IPS-NIHi11 (cell line): ENCODE measurements at places on chromosomes 12 and 14.

DNA sequence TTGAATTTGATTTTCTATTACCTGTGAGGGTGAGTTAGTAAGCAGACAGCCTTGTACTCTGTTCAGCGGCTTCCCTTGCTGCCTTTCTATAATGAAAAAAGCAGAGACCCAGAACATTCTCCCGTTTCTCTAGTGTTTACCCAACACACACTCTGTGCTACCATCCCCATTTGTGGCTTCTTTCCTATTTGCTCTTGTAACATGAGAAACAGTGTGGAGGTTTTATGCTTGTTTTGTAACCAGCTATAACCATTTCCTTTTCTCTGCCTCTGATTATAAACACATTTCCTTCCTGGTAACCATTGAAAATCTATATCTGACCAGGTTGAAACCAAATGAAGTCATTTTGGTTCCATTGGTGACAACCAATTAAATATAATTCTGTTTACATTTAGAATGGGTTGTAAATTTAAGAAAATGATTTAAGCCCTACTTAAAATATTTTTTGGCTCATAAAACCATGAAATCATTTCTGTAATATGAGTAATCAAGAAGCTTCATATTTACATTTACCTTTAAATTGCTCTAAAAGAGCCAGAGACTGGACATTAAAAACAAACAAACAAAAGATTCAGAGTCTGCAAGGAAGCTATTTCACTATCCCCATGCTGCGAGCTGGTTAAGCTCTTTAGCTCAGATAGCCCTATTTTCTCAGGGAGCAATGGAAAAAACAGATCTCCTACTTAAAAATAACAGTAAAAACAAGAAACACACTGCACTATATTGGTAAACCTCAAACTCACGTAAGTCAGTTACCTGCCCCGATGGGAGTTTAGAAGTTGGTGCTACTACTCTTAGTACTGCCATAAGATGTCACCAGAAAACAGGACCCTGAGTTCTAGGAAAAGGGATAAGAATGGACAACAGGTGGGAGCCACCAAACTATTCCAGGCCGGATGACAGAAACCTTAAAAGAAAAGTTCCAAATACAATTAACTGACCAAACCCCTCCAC is 206.5 kb upstream of the EEA1 start:
- no peak for DNase-seq

DNA sequence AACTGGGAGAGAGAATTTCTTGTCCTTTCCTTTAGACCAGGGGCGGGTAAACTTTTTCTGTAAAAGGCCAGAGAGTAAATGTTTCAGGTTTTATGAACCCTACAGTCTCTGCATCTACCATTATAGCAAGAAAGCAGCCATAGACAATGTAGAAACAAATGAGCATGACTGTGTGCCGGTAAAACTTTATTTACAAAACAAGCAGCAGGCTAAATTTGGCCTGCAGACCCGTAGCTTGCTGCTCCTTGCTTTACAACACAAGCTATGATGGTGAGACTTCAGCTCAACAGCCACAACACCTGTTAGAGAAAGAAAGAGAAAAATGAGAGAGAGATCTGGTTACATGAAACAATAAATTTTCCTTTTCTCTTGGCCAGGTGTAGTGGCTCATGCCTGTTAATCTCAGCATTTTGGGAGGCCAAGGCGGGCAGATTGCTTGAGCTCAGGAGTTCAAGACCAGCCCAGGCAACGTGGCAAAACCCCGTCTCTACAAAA is 4.2 kb upstream of the CDC42BPB start:
- DNase-seq, result no peak

- DNase-seq, result no peak
These were observed 108.1 kb downstream of the ERC1 start for GRCh38 chr12:1099158-1099557.

DNA sequence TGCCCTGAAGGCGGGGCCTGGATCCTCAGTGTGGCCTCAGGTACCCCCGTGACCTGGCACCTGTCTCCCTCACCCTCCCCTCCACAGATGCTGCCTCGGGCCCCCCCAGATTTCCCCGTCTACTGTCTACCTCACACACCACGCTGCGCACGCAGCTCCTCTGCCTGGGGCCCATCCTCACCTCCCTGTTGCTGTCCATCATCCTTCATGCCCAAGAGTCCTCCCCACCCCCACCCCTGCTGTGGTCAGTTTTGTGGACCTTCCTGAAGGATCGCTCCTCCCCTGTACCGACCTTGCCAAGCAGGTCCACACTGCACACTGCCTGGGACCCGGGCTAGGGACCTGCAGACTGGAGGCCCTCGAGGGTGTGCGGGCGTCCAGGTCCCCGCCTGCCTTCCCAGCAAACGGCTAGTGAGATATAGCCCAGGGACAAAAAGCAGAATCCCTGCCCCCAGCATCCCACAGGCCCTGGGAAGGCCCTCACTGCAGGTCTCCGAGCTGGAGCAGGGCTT is 197.4 kb upstream of the DIO3 start:
- DNase-seq, result no peak

DNA sequence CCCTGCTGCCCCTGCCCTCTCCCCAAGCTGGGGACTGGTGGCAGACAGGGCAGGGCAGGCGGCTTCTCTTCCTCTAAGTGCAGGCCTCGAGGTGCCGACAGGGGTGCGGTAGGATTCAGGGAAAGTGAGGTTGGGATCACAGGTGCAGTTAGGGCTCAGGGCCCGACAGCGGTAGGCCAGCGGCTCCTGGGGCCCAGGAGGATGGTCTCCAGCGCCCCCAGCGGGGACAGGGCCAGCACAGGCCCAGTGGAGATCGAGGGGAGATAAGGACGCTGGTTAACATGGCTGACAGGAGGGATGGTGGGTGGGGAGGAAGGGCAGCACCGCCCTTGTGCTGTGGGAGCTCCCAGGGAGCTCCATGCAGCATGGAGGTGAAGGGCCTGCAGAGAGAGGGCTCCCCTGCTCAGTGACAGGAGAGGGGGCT is 935 bp upstream of the CRIP1 start:
- DNase-seq, result peak; percentile 70

DNA sequence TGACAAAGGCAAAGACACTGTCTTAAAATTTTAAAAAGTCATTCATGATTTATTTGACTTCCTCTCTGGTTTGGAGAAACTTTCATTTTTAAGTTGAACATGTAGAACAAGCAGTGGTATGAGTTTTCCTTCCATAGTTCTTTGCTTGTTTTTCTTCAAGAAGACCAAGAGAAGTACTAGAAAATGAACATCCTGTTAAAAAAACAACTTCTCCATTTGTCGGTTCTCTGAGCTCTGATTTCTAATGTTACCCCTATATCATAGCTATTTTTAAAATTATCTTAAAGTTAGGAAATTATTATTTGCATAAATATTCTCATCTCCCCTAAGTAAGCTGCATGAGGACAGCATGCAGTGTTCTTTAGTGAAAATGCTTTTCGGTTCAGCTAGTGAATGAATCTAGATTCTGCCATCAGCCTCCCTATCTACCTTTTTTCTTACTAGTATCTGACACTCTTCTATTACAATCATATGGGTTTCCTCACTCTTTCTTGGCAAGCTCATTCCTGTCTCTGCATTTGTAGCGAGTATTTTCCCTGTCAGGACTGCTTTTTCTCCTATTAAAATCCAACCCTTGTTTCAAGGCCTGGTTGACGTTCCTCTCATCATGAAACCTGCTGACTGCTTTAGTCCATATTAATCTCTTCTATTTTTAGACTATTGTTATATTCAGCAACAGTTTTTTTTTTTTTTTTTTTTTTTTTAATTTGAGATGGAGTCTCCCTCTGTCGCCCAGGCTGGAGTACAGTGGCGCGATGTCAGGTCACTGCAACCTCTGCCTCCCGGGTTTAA is 15.8 kb downstream of the DIP2B start:
- DNase-seq, result no peak

GRCh38 chr14:80536456-80536855 is 325.2 kb upstream of the DIO2 start:
- no peak for DNase-seq

DNA sequence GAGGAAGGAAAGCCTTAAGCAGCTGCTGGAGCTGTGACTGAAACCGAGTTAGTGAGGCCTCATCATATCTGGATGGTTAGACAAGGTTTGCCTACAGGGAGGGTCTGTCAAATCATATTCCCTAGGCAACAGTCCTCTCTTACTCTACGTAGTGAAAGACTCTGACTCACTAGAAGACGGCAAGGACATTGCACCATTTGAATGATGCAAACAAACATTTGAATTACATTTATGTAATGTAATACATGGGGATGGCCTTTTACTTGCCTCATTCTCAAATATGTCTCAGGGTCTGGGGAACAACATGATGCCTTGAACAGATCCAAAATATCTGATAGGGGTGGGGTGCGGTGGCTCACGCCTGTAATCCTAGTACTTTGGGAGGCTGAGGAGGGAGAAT is 29.8 kb upstream of the STRAP start:
- no peak for DNase-seq

DNA sequence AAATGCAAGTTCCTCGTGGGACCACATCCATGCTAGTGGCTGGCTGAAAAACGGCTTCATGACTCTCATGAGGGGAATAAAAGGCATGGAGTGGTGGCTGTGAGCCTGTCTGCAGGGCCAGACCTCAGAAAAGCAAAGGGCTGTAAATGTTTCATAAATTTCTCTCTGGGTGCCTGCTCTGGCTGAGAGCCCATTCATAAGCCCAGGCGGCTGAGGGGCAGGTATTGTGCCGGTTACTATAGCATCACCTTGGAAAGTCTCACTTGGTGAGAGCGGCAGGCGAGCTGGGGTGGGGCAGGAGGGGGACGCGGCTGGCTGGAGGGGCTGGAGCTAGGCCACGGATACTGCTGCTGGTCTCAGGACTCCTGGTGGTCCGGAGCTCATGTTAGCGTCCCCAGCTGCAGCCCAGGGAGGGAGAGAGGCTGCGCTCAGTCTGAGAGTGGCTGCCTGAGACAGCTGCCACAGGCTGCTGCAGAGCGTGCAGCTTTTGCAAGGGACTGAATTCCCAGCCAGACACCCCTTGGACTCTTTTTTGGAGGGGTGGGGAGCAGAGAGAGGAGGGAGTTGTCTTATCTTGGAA is at the start of gene SLC17A8:
TSS of gene SLC17A8 (plus strand) at position 431 of the 580 bp plus-strand sequence. CDS start 318 bp downstream, outside the sequence.
- DNase-seq, result peak; percentile 57

DNA sequence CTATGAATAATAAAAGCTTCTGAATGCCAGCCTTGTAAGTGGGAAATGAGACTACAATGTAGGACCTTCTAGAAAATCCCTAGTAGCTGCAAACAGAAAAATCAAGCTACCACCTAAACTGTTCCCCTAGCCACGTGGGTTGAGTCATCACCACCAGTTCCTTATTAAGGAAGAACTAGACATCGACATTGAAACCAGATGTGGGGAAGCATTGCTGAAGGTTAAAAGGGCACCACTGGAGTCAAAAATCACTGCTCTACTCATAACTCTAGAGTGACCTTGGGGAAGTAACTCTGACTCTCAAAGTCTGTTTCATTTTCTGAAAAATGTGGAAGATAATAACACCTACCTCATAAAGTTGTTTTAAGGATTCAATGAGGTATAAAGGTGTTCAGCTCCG is 9.4 kb upstream of the CNIH1 start:
- DNase-seq, result no peak

DNA sequence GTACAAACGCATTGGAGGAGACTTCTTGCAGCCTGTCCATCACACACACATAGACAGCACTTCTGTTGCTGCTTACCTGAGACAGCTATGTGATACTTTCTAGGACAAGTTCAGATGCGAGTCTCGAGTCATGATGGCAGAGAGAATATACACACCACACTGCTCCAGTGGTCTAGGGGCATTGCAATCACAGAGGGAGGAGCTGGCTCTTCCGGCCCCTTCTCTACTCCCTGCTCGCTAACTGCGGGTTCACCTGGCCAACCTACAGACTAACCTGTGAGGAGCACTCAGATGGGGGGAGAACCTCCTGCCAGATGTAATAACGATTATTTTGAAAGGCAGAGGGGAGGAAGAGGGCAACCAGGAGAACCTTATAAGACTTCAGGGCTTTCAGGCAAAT is 30.7 kb downstream of the EMP1 start:
- DNase-seq, result no peak

DNA sequence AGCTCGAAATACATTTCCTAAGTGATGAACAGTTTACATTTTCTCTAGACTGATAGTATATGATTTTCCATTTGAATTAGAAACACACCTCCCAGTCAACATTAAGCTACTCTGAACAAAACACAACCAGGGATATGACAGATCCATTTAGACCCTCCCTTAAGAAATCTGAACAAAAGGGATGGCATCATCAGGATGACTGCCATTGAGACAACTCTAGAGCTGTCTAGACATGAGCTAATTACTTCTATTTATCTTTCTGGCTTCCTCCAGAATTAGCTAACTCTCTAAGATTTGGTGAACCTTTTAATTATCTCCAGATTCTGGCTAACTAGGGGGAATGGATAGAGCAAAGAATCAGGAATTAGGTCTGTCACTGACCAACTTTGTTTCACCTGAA is 92.9 kb upstream of the IGF1 start:
- DNase-seq, result no peak

DNA sequence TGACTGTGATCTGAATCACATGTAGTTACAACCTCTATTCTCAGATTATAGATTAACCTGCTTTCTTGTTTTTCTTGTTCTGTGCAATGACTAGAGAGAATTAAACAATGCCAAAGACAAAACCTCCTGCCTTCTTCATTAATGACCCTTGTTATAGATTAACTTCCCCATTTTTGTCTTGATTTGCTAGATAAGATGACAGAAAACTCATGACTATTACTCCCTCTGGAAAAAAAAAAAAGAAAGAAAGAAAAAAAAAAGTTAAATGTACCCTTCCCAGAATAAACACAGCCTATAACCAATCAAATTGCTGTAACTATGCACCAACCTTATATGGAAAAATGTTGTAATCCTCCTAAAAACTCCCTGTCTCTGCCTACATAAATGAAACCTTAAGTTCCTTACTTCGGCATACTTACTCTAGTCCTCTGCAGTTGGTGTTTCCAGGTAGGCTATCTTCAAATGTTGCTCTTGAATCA is 41.1 kb upstream of the PCED1B start:
- no peak for DNase-seq

DNA sequence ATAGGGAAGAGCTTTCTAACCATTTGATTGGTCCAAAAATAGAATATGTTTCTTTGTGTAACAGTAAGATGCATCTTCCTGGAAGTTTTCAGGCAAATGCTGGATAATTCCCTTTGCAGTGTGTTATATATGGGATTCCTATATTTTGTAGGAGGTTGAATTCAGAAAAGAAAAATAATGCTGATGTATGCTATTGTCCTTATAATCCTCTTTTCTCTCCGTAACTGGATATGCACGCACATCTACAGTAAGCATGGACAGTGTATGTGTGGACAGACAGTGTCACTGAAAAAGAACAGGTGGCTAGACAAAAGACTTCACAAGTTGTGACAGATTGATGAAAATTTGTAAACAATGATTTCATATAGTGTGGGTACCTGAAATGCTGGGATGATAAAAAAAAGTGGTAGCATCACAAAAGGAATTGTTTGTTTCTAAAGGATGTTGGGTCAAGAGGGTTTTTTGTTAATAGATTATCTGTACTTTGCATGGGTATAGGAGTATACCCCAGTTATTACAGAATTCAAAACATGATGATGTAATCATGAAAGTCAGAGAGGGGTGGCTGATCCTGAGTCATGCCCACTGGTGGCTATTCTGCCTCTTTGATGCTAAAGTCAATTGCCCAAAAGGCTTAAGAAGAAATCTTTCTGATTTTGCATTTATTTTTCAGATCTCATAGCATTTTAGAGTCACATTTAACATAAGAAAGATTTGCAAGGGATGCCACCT is 160.7 kb upstream of the TMTC1 start:
- no peak for DNase-seq

- DNase-seq, result peak; percentile 87
These were observed 355.0 kb downstream of the SNAPC1 start for GRCh38 chr14:62117010-62117750.
